Mucosa of descending colon (tissue), 3 donors: ENCODE measurements at places on chromosomes 7 and 10. TPM values are rescaled to one million over a fixed set of nuclear protein-coding genes. Genes with fewer than 3 reads are reported as not detected.

FRMPD2 gene
- 0.73 TPM for total RNA-seq

WIPF3 gene
- total RNA-seq: 1.2 TPM

OR6B1 gene
- not detected for total RNA-seq

FGF8 gene
- not detected for total RNA-seq
